ENCODE measurements at places on chromosomes 2 and 18. TPM values are rescaled to one million over a fixed set of nuclear protein-coding genes. Genes with fewer than 3 reads are reported as not detected.

Gene HRH4
- total RNA-seq = 1.6 TPM

Gene GALNT5
- not detected for total RNA-seq

GRCh38 chr2:19231625-19232024 is 126.8 kb downstream of the OSR1 start:
- no peaks in the 10 kb centered on the region for H3K27me3 ChIP-seq
- no peak for DNase-seq
- H3K4me3 ChIP-seq = no peak overlapping the region
- H3K27ac ChIP-seq = no peak overlapping the region
- no peaks in the 10 kb centered on the region for H3K4me1 ChIP-seq
- no peaks in the 10 kb centered on the region for H3K36me3 ChIP-seq

DNA sequence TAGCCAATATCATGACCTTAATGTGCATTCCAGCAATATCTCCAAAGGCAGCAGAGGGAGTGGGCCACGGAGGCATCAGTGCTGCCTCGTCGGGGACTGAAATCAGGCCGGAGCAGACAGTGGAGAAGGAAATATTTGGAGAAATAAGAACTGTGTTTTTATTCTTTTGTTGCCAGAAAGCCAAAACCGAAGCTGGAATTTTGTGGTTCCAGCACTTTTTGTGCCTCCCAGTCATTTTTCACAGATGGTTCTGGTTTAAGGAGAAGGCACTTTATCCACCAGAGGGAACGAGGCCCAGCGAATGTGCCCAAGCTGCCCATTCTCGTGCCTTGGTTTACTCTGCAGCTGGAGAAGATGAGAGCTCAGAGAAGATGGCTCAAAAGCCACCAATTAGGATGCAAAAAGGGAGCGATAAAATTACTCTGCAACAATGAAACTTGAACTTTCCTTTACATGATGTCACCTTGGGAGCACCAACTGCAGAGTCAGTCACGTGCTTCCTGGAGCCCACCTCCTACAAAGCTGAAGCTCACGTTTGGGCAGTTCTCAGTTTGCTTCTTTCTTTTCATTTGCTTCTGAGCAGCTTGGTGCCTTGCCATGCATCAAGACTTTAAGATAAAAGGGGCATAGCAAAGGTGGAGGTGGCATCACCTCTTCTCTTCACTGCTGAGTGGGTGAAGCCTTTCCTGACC is 288.7 kb downstream of the LPIN1 start:
- DNase-seq = no peak
- H3K36me3 ChIP-seq = peaks cover 4% of the 10 kb centered on the region
- no peak overlapping the region for H3K4me3 ChIP-seq
- peaks cover 11% of the 10 kb centered on the region for H3K27me3 ChIP-seq
- H3K4me1 ChIP-seq = no peaks in the 10 kb centered on the region

- no peak overlapping the region for H3K4me3 ChIP-seq
- peaks cover 2% of the 10 kb centered on the region for H3K27me3 ChIP-seq
- no peak overlapping the region for H3K27ac ChIP-seq
- peaks cover 4% of the 10 kb centered on the region for H3K4me1 ChIP-seq
- H3K36me3 ChIP-seq = no peaks in the 10 kb centered on the region
- DNase-seq = no peak
These were observed 82.8 kb upstream of the PIK3C3 start for GRCh38 chr18:41872206-41872605.
